Central memory CD4-positive, alpha-beta T cell (primary cell): ENCODE measurements at places on chromosomes 6 and 20.

GRCh38 chr6:111482959-111483735 is at the start of gene REV3L:
Gene REV3L (minus strand): TSS chr6:111483218. CDS start chr6:111482888, 330 bp downstream.
- DNase-seq: peak; percentile 81

DNA sequence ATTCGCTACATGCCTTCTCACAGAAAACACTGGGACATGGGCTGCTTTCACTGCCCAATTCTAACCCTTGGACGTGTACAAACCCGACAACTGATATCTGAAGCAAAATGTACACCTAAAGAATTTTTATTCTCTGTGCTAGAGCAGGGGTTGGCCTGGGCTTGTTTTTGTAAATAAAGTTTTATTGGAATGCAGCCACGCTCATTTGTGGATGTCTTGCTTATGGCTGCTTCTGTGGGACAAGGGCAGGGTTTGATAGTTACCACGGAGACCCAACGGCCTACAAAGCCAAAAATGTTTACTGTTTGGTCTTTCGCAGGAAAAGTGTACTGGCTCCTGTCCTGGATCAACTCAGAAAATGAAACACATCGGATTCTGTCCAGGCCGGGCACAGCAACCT is 58.1 kb upstream of the APCDD1L start:
- DNase-seq: no peak

- peak; percentile 43 for DNase-seq
Measured at GRCh38 chr6:144013486-144013909, 5.4 kb upstream of the PLAGL1 start.

DNA sequence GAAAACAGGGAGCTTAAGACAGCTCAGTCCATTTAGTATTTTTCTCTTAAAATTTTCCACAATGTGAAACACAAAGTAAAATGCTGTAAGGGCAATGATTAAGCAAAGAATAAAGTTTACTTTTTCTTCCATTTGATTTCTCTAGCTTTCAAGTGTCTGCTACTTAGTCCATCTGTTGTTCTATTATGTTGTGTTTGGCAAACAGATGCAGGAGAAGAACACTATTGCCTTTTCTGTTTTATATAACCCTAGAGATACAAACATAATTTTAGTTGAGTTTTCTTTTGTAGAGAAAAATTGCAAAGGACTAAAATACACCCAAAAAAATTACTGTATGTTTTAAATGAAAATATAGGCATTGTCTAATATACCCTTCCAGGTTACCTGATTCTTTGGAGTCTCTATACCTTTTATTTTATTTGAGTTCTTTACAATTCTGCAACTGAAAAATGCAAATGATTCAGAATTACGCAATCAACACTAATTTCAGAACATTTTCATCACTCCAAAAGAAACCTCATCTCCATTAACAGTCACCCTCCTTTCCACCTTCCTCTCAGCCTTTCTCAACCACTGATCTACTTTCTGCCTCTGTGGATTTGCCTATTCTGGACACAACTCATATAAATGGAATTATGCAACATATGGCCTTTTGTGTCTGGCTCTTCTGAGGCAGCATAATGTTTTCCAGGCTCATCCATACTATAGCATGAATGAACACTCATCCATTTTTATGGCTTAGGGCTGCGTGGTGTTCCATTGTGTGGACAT is 96.9 kb downstream of the MKKS start:
- no peak for DNase-seq

DNA sequence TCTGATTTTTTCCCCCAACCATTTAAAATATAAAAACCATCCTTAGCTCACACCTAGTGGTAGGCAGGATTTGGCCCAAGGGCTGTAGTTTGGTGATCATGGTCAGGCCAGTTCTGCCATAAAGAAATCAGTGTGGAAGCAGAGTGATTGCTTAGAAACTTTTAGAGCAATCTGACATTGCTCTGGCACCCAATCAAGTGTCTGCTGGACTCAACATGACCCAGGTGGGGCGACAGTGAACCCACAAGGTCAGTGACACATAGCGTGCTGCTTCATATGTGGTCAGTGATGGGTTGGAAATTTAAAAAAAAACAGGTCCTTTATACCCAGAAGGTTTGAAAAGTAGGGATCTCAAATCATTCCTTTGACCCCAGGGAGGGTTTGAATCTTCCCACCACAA is 107.9 kb downstream of the BANF2 start:
- DNase-seq: no peak

DNA sequence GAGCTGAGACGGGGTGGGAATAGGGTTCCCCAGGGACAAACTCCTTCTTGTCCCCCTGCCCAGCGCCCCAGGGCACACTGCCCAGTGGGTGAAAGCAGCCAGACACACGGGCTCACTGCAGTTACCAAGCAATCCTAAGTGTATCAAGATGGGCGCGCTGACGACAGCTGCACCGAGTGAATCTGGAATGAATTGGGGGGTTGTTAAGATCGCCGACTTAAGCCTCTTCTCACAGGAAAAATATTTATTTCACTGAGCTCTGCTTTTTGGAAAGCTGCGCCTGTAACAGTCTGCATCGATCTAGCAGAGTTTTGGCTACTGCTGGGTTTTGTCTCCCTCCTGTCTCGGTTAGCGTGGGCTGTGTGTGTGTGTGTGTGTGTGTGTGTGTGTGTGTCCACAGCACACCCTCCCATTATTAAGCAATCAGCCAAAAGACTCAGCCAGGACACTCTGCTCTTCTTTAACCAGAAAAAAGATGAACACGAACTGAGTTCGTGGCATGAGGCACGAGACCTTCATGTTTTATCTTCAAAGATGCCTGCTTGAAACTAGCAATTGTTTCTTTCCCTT is 35.9 kb downstream of the RIPOR3 start:
- DNase-seq: no peak

DNA sequence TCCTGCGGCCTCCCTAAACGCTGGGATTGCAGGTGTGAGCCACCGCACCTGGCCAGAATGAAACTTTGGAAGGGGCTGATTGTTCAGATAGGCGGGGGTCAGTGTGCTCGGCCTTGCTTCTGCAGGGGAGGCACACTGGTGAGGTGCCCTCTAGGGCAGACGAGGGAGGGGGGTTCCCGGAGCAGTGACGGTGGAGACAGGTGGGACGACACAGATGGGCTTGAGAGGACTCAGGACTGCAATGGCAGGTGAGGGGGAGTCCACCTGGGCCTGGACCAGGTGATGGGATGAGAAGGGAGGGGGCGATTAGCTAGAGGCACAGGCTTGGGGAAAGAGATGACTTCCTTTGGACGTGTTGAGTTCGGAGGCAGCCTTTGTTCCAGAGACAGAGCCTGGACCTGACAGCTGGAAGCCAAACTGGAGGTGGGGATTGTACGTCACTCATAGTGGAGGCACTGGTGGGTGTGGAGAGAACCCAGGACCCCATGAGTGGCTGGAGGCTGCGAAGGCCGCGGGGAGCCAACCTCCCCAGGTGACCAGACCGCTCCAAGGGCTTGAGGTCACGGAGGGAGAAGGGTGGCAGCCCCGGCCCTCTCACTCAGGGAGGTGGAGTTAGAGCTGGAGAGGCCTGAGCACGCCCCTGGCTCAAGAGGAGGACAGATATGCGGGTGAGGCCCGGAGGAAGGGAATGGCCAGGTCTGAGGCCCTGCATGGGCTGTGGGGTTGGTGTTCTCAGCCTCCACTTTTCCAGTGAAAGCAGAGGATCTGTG is 10.5 kb upstream of the MAP1LC3A start:
- no peak for DNase-seq

- no peak for DNase-seq
Measured at GRCh38 chr6:114158411-114158810, 184.4 kb downstream of the HS3ST5 start.

- no peak for DNase-seq
Measured at GRCh38 chr6:111628142-111628850, 22.6 kb upstream of the TRAF3IP2 start.

- no peak for DNase-seq
Measured at GRCh38 chr6:53825532-53826321, 30.9 kb downstream of the LRRC1 start.

DNA sequence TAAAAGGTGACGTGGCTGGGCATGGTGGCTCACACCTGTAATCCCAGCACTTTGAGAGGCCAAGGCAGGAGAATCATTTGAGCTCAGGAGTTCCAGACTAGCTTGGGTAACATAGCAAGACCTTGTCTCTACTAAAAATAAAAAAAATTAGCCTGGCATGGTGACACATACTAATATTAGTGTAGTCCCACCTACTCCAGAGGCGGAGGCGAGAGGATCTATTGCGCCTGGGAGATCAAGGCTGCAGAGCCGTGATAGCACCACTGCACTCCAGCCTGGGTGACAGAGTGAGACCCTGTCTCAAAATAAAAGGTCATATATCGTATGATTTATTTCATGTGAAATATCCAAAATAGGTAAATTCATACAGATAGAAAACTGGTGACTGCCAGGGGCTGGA is 132.5 kb downstream of the SLC16A10 start:
- DNase-seq: no peak

DNA sequence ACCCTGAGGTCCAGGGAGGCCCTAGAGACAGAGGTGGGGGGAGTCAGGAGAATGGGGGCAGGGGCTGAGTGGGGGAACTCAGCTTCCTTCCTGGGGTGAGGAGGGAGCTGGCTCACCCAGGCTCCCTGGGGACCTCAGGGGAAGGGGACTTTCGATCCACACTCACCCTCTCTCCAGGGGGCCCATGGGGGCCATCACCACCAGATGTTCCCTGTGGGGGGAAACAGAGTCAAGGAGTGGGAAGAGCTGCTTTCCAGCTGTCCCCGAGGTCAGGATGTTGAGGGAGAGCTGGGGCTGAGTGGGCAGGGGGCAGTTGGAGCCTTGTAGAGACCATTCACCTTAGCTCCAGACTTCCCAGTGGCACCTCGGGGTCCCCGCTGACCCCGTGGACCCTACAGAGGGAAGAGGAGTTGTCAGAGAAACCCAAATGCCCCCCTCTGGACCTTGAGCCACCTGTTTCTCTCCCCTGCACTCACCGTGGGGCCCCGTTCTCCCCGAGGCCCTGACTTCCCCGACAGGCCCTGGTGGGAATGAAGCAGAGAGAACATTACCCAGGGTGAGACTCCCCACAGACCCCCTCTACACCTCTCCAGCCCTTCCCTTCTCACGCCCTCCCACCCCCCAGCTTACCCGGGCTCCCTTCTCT is 18.6 kb downstream of the COL11A2 start:
- no peak for DNase-seq

DNA sequence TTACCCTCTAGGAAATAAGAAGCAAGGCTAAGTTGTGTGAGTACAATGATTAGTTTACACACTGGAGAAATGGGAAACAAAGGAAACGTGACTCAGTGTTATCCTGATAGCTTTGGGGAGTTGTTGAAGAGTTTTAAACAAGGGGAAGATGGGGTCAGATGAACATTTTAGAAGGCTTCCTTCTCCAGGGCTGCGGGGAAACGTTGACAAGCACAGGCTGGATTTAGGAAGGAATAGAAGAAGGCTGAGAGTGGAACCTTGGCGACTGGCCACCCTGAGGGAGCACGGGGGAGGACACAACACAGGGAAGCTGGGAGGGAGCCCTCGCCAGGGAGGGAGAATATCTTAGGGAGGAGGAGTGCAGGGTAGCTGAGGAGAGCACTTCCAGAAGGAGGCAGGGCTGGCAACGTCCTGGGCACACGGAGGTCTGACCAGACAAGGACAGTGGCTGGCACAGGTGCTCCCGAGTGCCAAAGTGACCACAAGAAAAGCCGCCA is 134.7 kb downstream of the AIG1 start:
- no peak for DNase-seq

GRCh38 chr6:163635731-163636364 is 221.3 kb downstream of the QKI start:
- no peak for DNase-seq

DNA sequence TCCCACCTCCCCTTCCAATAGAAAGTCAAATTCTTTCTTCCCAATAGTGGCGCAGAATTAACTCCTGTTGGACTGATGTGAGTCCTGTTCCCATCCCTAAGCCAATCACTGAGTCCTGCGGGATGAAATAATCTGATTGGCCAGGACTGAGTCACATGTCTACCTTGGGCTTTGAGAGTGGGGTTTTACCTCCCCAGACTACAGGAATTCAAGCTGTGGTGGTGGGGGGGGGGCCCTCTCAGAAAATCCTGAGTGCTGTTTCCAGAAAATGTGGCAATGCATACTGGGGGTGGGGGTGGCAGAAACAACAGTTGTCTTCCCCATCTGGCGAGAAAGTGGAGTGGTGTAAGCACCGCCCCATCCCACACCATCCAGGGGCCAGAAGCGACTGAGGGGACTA is 65.7 kb downstream of the CTCFL start:
- DNase-seq: no peak

GRCh38 chr6:27078734-27079357 is 168.7 kb upstream of the PRSS16 start:
- peak; percentile 36 for DNase-seq

- DNase-seq: no peak
Measured at GRCh38 chr6:26400626-26401025, 1.4 kb upstream of the BTN3A1 start.
